ENCODE measurements at places on chromosomes 1 and 21.

DNA sequence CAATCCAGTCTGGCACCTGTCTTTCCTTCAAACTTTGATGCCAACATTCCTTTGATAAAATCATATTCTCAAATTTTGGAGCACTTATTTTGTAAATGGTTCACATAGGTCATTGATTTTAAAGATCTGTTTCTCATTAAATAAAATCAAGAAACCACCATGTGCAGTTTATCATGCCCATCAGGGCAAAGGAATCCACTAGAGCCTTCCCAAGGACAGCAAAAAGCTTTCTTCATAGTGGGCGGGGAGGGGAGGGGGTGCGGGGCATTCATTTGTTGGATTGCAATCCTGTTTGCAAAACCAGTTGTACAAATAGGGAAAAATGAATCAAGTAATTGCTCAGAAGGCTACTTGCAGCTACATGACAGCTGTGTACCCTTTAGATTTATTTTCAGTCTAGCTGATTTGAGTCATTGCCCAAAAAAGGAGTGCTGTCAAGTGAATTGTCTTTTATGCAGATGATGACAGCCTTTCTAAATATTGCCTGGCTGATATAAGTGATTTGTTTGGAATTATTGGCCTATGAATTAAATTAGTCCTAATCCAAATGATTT is 23.0 kb downstream of the LRRC8B start:
- peak; percentile 31 for DNase-seq

GRCh38 chr21:41570791-41571355 is 62.9 kb upstream of the TMPRSS2 start:
- no peak for DNase-seq

DNA sequence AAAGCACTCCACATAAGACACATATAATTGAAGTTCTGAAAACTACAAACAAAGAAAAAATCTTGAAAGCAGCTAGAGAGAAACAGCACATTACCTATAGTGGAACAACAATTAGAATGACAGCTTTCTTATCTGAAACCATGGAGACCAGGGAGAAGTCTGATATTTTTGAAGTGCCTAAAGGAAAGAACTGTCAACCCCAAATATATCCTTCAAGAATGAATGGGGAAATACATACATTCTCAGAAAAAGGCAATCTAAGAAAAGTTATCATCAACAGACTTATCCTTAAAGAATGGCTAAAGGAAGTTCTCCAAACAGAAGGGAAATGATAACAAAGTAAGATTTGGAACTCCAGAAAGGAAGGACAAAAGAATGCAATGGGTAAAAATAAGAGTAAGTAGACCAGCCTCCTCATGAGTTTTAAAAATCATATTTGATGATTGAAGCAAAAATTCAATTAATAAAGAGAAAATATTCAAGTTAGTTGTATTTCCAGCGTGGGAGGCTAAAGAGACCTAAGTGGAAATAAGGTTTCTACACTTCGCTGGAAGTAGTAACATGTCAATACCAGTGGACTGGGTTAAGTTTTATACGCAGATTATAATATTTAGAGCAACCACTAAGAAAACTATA is 170.8 kb upstream of the SAMSN1 start:
- no peak for DNase-seq

GRCh38 chr1:111669268-111669667 is 49.7 kb downstream of the RAP1A start:
- no peak for DNase-seq

GRCh38 chr1:232845406-232845955 is 40.3 kb downstream of the MAP10 start:
- no peak for DNase-seq

- no peak for DNase-seq
Observed at GRCh38 chr1:171884475-171884874, 43.2 kb downstream of the DNM3 start.

- DNase-seq = no peak
Observed at GRCh38 chr1:202659541-202659940, 50.7 kb downstream of the SYT2 start.

GRCh38 chr1:219670426-219671149 is 57.7 kb upstream of the ZC3H11B start:
- no peak for DNase-seq

DNA sequence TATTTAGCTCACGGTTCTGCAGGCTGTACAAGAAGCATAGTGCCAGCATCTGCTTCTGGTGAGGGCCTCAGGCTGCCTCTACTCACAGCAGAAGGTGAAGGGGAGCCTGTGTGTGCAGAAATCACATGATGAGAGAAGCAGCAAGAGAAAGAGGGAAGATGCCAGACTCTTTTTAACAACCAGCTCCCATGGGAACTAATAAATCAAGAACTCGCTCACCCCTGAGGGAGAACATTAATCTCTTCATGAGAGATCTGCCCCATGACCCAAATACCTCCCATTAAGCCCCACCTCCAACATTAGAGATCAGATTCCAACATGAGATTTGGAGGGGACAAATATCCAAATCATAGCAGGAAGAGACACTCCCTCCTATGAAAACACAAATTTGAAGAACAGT is 74.1 kb downstream of the OLFML2B start:
- no peak for DNase-seq

DNA sequence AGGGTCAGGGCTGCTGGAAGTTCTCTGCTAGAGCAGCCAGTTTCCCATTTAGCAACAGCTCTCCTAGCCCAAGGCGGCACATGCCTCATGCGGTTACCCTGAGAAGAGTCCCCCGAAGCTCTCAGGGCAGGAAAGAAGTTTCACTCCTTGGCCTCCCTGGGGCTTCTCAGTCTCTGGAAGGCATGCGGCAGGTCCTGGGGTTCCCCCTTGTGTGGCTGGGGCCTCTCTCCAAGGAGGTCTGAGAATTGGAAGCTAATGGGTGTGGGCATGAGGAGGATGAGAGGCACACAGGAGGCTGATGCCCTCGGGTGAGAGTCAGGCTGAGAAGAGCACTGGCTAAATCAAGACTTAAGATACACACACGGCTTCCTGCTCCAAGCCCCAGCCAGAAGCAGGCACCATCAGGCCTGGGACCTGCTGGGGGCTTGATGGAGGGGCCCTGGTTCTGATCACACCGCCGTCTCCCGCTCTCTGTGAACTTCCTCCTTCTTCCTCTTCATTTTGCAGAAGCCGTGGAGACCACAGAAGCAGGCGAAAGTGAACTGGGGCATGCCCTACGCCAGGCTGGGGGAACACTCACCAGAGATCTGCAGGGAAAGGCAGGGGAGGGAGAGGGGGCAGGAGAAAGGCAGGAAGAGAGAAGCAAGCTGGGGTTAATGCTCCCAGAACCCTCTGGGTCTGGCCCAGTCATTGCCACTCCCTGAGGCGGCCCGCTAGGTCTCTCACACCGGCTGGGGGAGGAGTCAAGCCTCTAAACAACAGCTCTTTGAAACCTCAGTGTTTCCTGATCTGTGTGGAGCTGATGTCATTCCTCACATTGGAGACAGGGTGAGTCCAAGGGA is 15.1 kb downstream of the BLACAT1 start:
- no peak for DNase-seq

DNA sequence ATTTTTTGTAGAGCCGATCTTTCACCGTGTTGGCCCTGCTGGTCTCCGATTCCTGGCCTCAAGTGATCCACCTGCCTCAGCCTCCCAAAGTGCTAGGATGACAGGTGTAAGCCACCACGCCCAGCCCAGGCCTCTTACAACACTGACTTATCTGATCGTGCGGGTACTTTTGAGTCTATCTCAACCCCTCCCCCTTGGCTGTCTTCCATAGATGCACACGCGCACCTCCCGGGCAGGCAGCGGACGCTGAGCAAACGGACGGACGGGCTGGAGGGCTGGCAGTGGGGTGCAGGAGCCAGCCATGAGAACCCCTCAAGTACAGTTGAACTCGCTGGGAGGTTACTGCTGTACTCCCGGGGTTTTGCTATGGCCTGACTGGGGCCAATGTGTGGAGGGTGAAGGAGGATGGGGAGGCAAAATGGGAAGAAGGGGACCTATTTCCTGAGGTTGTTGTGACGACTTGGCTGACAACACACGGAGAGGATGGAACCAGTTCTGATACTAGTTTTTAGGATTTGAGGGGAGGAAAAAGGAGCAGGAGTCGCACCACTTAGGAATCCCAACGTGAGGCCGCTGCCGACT is 959 bp downstream of the CD58 start:
- no peak for DNase-seq

DNA sequence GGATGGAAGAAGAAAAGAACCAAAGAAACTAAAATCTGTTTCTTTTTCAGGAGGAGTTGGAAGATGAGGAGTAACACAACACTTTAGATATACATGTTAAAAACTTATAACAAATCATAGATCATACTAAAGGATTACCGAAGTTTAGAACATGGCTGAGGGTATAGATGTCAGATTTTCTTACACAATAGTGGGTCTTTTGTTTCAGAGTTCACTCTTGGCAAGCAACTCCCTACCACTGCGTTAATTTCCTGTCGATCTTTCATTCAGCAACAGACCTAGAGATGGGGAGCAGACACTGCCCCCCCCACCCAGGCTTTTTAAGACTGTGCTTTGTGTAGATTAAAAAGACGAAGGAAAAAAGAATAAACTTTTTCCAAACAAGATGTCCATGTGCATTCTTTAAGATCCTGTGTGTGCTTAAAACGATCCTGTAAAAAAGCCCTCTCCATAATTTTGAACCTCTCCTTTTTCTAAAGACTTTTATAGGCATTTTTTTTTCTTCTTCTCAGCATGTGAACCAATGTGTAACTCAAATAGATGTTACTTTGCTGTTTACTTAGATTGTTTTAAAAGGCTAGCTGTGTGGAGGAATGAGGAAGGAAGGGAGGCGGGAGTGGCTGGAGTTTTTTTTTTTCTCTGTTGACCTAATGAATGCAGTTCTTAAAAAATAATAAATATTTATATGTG is 50.4 kb downstream of the NFIA start:
- DNase-seq = no peak

DNA sequence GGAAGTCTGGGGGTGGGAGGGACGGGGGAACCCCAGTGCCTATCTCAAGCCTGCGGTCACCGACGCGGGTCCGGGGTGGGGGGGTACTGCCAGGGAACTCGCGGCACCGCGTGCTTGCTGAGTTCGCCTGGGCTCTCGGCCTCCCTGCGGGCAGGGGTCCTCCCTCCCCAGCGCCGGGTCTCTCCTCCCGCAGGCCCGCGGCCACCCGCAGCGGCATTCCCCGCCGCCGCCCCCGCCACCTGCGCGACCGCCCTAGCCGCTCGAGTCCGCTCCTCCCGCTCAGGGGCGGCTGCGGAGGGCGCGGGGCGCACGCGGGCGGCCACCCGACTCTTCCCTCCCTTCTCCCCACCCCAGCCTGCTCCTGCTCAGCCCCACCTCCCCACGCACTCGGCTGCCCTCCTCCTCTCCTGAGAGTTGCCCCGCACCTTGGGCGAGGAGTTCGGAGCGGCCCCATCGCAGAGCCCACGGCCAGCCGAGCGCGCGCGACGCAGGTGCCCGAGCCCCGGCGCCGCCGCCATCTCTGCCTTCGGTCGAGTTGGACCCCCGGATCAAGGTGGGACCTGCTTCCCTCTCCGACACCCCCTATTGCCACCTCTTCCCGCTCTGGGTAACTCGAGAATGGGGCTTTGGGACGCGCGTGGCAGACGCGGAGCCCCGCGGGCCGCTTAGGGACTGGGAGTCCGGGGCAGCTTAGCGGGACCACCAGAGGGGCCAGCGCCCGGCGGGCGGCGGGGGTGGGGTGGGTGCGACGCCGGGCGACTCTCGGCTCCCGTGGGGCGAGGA is 105.0 kb downstream of the LEPR start:
- DNase-seq = no peak

GRCh38 chr21:36707763-36708285 is 8.9 kb downstream of the SIM2 start:
- DNase-seq = no peak

- DNase-seq = peak; percentile 89
Observed at GRCh38 chr1:1120866-1121591, 5.1 kb upstream of the C1orf159 start.

- DNase-seq = no peak
Observed at GRCh38 chr1:157111396-157112165, 12.0 kb upstream of the ETV3L start.

- peak; percentile 62 for DNase-seq
Observed at GRCh38 chr1:8423692-8424538, 106.0 kb downstream of the SLC45A1 start.

DNA sequence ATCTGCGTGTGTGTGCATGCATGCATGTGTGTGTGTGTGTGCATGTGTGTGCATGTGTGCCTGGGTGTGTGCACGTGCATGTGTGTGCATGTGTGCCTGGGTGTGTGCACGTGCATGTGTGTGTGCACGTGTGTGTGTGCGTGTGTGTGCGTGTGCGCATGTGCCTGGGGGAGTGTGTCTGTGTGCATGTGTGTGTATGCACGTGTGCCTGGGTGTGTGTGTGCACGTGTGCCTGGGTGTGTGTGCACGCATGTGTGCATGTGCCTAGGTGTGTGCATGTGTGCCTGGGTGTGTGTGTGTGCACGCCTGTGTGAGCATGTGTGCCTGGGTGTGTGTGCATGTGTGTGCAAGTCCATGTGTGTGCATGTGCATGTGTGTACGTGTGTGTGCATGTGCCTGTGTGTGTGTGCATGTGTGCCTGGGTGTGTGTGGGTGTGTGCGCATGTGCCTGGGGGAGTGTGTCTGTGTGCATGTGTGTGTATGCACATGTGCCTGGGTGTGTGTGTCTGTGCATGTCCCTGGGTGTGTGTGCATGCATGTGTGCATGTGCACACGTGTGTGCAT is 29.3 kb upstream of the COL6A2 start:
- DNase-seq = no peak

DNA sequence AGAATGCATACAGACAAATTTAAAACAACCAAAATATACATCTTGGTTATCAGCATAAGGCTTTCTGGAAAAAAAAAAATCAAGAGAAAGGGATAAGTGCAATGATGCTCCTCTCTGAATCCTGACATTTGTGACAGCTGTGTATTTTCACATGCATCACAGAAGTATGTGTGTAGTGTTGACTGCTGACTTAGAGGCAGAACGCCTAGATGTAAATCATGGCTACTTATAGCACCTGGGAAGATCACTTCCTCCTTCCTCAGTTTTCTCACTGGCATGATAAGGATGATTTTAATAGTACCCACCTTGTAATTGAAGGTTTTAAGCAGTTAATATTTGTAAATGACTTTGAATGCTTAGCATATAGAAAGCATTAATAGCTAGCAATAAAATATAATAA is 112.5 kb downstream of the MRPL39 start:
- no peak for DNase-seq

DNA sequence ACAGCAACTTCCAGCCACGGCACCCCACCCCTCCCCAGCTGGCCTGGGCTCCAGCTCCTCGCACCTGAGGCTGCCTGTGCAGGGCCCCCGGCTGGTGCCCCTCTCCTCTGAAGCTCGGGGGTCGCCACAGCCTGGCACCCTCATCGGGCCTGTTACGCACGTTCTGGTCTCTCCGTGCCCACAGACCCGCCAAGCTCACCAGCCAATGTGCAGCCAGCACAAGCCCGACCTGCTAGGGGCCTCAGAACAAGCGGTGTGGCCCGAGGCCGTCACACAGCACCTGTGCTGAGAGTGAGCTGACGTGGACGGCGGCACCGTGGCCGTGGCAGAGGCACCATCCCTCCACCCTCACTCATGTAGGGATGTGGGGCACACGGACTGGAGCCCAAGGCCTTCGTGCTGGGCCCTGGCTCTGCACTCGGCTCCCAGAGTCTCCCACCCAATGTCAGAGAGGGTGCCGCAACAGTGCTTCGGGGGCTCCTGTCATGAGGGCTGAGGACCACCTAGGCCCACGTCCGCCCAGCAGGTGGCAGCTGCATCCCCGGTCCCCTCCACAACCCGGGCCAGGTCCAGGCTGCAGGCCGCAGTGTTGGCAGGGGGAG is 4.4 kb upstream of the SAMD11 start:
- DNase-seq = no peak
